Stimulated activated CD8-positive, alpha-beta memory T cell treated with anti-CD3 and anti-CD28 coated beads, Interleukin-15, amount 100 ng/mL, for 48 hours (primary cell): ENCODE measurements at places on chromosomes 13 and 19.

DNA sequence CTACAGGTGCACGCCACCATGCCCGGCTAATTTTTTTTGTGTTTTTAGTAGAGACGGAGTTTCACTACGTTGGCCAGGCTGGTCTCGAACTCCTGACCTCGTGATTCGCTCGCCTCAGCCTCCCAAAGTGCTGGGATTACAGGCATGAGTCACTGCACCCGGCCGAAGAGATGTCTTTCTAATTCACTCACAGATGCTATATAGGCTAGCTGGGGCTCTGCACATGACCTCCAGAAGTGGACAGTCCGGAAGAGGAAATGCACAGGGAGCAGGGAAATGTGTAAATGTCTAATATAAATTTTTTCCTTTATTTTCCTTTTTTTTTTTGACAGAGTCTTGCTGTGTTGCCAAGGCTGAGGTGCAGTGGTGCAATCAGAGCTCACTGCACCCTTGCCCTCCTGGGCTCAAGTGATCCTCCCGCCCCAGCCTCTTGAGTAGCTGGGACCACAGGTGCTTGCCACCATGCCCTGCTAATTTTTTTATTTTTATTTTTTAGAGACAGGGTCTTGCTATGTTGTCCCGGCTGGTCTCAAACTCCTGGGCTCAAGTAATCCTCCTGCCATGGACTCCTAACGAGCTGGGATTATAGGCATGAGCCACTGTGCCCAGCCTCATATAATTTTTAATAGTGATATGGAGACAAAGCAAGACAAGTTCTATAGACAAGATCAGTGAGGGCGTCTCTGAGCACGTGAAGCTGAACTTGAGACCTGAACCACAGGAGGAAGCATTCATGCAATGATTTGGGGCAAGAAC is 8.4 kb downstream of the GIPC1 start:
- no peak for DNase-seq

GRCh38 chr13:95893861-95894260 is 159.3 kb downstream of the UGGT2 start:
- DNase-seq, result no peak

DNA sequence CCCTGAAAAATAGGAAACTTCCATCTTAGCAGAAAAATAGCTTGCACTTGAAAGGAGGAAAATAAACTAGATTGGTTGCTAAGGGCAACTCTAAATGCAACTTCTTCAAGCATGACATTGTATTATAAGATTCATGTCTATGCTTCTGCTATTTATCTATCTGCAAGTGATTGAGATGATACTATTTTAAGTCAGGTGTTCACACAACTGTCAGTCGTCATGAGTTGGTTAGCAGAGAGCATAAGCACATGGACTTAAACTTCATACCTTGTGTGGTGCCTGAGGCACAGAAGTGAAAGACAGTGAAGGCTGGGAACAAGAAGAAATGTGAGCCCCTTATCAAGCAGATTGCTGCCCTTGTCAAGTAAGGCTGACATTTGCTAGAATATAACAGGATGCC is 82.9 kb downstream of the SLITRK5 start:
- no peak for DNase-seq

GRCh38 chr19:45819769-45820168 is 4.7 kb upstream of the RSPH6A start:
- no peak for DNase-seq

DNA sequence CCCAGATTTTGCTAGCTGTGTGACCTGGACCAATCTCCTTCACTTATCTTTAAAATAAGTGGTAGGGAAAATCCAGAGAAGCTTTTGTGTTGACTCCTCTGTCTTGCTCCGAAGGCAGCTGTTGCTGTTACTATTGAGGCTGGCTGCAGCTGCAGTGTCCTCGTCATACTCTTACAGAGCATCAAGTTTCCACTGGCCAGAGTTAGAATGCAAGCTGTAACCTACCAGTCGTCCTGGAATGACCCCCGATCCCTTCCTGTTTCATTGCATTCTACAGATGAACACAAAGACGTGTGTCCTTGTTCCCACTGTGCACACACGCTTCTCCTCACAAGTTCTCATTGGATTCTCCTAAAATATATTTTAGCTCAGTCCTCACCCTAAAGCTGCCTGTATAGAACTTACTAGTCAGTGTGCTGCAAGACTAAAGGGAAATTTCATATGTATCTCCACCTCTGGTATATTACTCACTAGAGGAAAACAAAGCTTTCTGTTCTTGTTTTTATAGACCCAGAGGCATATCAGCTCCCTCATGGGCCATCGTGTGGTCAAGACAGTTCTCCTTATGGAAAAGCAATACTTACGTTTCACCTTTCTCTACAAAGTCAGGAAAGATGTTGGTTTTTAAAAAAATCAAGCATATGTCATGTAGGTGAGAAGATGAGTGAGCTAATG is 589.8 kb downstream of the LMO7 start:
- DNase-seq, result no peak

GRCh38 chr13:50645092-50645491 is 198.4 kb downstream of the DLEU7 start:
- no peak for DNase-seq

DNA sequence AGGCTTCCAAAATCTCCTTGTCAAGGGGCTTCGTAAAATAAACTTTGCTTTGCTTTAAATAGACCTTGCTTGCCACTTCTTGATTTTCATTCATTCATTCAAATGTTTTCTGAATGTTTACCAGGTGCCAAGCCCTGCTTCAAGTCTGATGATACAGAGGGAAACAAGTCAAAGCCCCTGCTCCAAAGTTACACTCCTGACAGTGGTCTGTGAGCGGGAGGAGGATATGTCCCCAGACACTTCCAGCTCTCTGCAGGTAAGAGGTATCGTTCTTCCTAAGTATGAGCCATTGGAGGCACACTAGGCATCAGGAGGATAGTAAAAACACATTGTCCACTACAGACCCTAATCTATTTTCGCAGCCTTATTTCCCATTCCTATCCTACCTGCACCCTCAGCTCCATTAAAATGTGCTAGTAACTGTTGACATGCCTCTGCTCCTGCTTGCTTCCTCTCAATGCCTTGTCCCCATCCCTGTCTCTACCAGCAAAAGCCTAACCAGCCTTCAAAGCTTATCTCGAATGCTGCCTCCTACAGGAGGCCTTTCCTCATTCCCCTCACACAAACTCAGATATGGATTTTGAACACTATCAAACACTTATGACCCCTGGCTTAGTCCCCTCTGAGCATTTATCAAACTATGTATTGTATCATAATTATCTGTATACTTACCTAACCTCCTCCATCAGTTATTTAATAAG is 6.2 kb upstream of the WBP4 start:
- DNase-seq, result no peak

GRCh38 chr13:101406791-101407190 is 9.5 kb downstream of the NALCN start:
- no peak for DNase-seq

GRCh38 chr19:9789066-9789465 is 20.5 kb upstream of the ZNF846 start:
- no peak for DNase-seq

- no peak for DNase-seq
Observed at GRCh38 chr13:84641491-84641890, 759.2 kb upstream of the SLITRK1 start.

DNA sequence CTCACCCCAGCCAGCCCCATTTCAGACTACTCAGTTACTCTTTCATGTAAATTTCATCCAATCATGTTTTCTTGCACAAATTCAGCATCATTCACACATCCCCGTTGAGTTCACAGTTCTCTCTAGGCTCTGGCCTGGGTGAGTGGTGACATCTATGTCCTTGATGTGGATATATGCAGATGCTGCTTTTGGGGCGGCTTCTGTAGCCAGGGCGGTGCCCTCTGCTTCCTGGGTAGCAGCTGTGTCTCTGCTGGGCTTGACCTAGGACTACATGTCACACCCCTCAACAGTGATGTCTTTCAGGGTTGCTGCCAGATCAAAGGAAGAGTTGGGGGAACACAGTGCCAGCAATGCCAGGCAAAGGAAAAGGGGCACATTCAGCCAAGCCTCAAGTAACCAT is 68.5 kb upstream of the KCTD15 start:
- DNase-seq, result no peak
